ENCODE measurements at places on chromosomes 2 and 18. TPM values are rescaled to one million over a fixed set of nuclear protein-coding genes. Genes with fewer than 3 reads are reported as not detected.

DNA sequence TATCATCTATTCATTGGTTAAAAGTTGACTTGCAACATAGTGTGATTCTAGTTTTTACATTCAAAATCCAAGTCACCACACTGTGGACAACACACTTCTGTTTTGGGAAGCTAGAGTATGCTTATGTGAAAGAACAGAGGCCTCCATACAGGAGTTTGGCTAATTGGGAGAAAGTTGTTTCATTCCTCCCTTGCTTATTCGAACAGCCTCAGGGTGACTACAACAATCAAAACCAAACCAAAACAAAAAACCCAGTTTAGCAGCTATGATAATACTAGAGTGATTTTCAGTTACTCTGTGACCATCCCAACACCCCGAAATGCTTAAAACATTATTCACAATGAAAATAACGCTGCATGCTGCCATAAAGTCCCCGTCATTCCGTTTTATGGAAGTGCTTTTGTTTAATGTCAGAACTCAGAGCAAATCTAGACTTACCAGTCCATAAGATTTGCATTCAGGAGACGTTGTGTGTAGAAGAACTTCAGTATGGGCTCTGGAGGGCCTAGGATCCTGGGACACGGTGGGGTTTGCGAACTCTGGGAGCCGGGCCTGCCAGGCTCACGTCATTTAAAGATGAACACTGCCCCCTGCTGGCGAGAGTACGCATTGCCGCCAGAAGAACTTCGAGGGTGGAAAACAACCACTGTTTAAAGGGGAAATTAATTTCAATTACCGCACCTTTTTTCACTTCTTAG lies 111.4 kb downstream of the FTCDNL1 start:
- ATAC-seq, result peak; percentile 42

The CHRND gene
- not detected for total RNA-seq

DNA sequence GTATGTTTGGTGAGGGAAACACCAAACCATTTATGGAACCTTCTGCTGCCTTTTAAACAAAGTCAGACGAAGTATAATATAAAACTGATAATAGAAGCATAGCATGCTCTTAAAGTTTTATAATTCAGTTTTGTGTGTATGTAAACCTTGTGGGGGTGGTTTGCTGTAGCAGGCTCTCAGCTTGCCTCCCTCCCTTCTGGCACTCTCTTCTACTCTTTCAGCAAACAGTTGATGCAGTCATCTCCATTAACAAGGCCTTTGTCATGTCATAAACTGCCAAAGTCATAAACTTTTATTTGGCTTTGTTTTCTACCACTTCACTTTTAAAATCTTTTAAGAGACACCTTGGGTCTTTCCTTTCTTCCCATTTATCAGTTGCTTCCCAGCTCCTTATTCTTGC lies 448.2 kb upstream of the SETBP1 start:
- ATAC-seq, result no peak

DNA sequence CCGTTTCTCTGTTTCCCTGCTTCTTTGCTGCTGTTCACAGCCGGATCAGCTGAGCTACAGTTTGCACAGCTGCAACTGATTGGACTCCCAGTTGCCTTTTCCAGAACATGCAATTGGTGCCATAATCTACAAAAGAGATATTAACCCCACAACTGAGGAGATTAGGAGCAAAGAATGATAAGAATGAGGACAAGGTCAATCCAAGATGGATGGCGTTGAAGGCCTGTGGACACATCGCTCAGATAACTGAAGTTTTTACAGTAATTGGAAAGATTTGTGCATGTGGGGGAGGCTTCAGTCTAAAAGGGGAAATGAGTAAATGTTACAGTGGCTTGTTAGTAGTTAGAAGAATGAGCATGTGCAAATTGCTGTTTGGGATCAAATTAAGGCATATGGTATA lies 263.2 kb downstream of the TGIF1 start:
- ATAC-seq, result no peak

The NEUROD1 gene
- total RNA-seq, result not detected

- no peak for ATAC-seq
These were observed 62.7 kb upstream of the ST3GAL5 start for GRCh38 chr2:85951351-85952067.

- peak; percentile 96 for ATAC-seq
These were observed 897.6 kb downstream of the BCL11A start for GRCh38 chr2:59655809-59656208.

GRCh38 chr2:241307055-241307454 lies 8.4 kb downstream of the HDLBP start:
- ATAC-seq, result no peak

The CD302 gene
- total RNA-seq, result 1.6 TPM

GRCh38 chr2:164697688-164698461 lies 76.6 kb upstream of the GRB14 start:
- ATAC-seq, result no peak

The NABP1 gene
- total RNA-seq, result 32.8 TPM

The SLC30A3 gene
- total RNA-seq, result not detected

GRCh38 chr2:155035308-155035707 lies 336.8 kb downstream of the KCNJ3 start:
- ATAC-seq, result no peak

The MAPK4 gene
- total RNA-seq, result 0.12 TPM

- ATAC-seq, result no peak
These were observed 201.1 kb downstream of the VAPA start for GRCh38 chr18:10114717-10115463.

DNA sequence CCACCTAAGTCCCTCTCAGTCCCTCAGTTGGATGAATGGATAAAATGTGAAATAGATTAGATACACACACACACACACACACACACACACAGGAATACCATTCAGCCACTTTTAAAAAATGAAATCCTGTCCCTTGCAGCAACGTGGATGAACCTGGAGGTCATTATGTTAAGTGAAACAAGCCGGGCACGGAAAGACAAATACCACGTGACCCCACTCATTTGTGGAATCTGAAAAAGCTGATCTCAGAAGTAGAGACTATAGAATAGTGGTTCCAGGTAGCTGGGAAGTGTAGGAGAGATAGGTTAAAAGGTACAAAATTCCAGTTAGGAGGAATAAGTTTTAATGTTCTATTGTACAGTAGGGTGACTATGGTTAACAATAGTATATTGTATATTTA lies 31.0 kb downstream of the TTC32 start:
- no peak for ATAC-seq

DNA sequence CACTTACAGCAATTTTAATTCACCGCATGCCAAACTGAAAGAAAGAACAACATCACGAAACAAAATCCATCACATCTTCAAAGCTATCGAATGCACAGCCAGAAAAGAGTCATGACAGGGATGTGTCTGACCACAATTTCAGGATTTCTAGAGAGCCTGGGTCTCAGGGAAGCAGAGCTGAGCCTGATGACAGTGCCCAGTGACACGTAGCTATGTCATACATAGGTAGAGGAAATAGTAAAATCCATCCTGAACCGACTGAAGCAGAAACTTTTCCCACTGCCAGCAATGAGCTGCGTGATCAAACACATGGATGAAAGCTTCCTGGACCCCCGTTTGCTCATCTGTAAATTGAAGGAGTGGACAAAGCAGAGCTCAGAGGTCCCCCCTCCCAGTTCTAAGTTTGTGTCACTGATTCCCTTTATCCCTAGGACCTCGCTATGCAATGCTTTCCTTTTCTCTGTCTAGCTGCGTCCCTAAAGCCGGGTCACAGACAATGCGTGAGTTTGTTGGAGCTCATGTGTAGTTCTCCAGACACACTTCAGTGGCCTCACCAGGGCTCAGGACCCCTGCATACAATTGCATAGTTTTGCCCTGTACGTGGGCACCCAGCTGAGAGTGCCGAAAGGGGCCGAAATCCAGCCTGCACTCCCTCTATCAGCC lies 37.6 kb downstream of the CCBE1 start:
- no peak for ATAC-seq

The TXNDC2 gene
- total RNA-seq, result not detected

- ATAC-seq, result no peak
These were observed 39.0 kb downstream of the KIAA2012 start for GRCh38 chr2:202112041-202112440.

GRCh38 chr2:45007961-45008295 lies 1.3 kb downstream of the SIX2 start:
- no peak for ATAC-seq

DNA sequence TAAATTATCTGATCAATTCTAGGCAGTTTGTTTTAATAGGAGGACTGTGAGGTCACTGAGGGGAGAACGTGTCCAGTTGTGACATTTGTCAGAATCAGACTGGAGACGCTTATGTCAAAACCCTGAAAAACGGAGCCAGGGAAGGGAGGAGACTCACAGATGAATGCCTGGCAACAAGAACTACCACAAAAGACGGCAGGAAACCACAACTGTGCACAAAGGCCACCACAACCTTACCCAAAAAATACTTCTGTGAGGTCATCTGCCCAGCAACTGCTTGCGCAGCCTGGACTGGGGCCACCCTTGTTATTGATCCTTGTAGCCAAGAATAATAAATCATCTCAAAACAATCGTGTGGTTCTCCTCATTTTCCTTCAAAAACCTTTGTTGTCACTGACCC lies 173.0 kb upstream of the ALKAL2 start:
- ATAC-seq, result peak; percentile 33

GRCh38 chr2:162058973-162059668 lies 14.9 kb downstream of the DPP4 start:
- ATAC-seq, result no peak

The TDRD15 gene
- not detected for total RNA-seq

The DLX1 gene
- total RNA-seq, result not detected

GRCh38 chr2:3631161-3631850 lies 26.7 kb upstream of the ALLC start:
- no peak for ATAC-seq

The TEKT4 gene
- total RNA-seq, result not detected

DNA sequence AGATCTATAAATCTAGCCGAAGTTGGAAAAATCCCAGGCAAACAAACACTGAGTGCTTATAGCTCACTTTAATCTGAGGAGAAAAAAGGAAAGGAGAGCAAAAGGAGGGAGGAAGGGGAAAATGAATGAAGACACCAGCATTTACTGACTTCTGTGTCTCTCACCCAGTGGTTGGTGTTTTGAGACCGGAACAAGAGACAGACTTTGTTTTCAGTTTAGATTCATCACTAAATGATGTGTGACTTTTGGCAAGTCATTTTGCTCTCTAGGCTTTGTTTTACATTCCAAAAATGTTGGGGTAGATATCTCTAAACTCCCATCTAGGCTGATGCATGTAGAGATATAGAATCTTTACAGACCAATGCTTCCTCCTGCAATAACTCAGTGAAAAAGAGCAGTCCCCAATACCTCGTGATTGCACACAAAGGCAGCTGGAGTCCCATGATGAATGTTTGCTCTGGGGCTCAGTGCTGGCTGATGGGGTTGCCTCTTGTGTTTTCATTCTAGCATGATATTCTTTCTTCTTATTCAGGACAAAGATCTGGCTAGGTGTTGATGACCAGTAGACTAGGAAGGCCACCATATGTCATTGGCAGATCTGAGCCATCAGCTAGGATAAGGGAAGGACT lies 51.4 kb downstream of the TRIB2 start:
- no peak for ATAC-seq

DNA sequence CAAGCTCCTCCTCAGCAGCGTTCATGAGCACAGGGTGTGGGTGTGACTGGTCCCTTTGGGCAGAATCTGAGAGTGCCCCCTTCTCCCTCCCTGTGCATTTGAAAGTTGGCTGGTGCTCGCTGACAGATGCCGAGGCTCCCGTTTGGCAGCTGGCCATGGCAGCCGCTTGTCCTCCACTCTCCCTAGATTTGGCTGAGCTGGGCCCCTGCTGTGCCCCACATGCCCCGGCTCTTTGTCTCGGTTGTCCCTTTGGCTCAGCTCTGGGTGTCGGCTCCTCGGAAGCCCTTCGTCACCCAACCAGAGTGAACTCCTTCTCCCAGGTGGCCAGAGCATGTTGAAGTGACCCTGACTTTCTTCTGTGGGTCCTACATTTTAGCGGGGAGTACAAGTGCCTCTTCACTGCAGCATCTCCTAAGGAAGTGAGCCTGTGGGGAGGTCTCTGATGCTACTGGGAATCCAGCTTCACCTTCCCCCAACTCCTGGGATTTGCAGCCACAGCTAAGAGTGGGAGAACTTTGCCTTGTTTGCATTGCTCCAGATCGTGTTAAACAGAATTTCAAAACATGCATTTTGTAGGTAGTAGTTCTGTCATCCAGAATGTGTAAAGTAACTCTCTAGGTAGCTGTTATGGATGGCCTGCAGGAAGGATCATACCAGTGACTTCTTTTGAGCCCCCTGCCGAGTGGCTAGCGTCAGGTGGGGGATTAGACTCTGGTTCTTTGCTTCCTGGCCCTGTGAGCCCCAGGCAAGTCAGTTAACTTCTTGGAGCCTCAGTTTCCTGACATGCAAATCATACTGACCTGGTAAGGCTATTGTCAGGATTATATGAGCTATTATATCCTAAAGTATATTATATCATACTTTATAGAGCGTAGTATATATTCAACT lies 24.2 kb downstream of the HPCAL1 start:
- ATAC-seq, result no peak

The CRYGD gene
- not detected for total RNA-seq

- ATAC-seq, result no peak
These were observed 48.0 kb downstream of the EFEMP1 start for GRCh38 chr2:55875434-55876135.

- ATAC-seq, result no peak
These were observed 38.2 kb upstream of the PPM1B start for GRCh38 chr2:44130441-44130840.

- peak; percentile 57 for ATAC-seq
These were observed 378 bp upstream of the IAH1 start for GRCh38 chr2:9473985-9474360.

The SPRED2 gene
- total RNA-seq, result 12.8 TPM

The RAX gene
- not detected for total RNA-seq

DNA sequence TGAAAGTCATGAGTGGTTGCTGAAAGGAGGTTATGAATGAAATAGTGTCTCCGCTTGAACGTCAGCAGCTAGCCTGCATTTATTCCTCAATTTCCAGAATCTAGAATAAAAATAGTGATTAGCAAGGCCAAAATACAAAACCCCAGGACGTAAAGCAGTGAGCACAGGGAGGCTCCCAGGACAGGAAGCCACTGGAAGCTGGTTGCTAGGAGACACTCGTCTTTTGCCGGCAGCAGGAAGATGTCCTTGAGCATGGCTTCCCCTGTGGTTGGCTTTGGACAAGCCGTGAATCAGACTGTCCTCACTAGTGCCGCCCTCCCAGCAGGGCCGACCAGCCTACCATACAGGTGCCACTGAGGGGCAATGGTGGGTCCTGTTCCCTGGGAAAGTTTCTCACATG lies 374.4 kb downstream of the MTX2 start:
- peak; percentile 23 for ATAC-seq

DNA sequence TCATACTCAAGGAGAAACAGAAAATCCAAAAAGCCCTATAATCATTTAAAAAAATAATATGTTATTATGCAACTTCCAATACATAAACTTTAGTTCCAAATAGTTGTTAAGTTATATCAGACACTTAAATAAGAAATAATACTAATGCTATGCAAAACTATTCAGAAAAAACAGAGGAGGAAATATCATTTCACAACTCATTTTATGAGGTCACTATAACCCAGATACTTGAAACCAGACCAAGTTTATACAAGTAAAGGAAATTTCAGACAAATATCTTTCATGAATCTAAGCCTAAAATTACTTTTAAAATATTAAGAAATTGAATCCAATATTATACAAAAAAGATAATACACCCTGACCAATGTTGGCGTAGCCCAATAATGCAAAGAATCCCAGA lies 260.8 kb downstream of the CD226 start:
- ATAC-seq, result no peak
